ENCODE measurements at places on chromosomes 4 and X.
A peak's percentile ranks its signal among the peaks of the same experiment; 100 is the strongest.

- H3K27me3 ChIP-seq = no peaks in the 10 kb centered on the region
- no peaks in the 10 kb centered on the region for H3K4me1 ChIP-seq
- no peak overlapping the region for H3K4me3 ChIP-seq
- H3K27ac ChIP-seq = no peak overlapping the region
- no peaks in the 10 kb centered on the region for H3K36me3 ChIP-seq
These were observed 12.4 kb downstream of the WWC2 start for GRCh38 chr4:183111452-183111885.

DNA sequence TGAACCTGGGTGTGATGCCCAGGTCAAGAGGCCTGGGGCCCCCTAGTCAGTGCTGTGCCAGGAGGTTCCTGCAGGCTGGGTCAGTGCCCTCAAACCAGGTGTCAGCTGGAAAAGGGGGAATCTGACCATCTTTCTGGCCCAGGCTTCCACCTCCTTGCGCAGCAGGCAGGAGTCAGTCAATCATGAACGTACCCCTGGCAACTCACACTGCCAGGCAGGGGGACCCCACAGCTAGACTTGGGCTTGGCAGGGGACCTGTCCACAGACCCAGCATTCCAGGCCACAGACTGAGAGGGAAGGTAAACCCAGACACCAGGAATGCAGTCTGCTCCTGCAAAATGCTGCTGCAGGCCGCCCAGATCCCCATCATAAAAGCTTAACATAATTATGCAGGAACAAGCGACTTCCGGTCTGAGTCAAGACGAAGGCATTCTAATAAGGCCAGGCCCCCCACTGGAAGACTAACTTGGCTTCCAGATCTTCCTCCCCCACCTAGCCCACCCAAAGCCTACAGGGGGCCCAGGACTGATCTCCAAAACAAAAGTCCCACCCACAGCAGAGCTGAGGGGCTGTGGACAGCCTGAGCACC is 156.3 kb downstream of the BCOR start:
- no peak for DNase-seq
- H3K4me3 ChIP-seq = no peak overlapping the region
- H3K36me3 ChIP-seq = no peaks in the 10 kb centered on the region
- no peak overlapping the region for H3K27ac ChIP-seq
- H3K4me1 ChIP-seq = no peaks in the 10 kb centered on the region

GRCh38 chr4:113982181-113982580 is 2.7 kb upstream of the ARSJ start:
- peaks cover 7% of the 10 kb centered on the region for H3K4me1 ChIP-seq
- no peak for DNase-seq
- H3K36me3 ChIP-seq = no peaks in the 10 kb centered on the region
- no peak overlapping the region for H3K27ac ChIP-seq
- H3K4me3 ChIP-seq = no peak overlapping the region

DNA sequence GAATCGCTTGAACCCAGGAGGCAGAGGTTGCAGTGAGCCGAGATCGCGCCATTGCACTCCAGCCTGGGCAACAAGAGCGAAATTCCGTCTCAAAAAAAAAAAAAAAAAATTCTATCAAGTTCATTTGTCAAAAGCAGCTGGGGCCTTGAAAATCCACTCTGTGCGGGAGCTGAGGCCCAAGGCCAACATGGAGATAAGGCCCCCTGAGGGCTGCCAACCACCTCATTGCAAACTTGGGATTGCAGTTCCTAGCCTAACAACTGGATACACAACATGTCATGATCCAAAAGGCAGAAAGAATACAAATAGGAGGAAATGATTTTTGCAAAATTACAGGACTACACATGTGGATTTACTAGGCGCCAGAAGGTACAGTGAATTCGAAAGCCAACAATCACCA is 22.5 kb upstream of the PRDX4 start:
- H3K27me3 ChIP-seq = no peaks in the 10 kb centered on the region
- no peak for DNase-seq
- H3K27ac ChIP-seq = no peak overlapping the region
- no peaks in the 10 kb centered on the region for H3K4me1 ChIP-seq
- H3K4me3 ChIP-seq = no peak overlapping the region

- DNase-seq = no peak
- H3K27ac ChIP-seq = no peak overlapping the region
- H3K27me3 ChIP-seq = no peaks in the 10 kb centered on the region
- H3K4me3 ChIP-seq = no peak overlapping the region
These were observed 28.4 kb downstream of the CD99L2 start for GRCh38 chrX:150870029-150870428.

DNA sequence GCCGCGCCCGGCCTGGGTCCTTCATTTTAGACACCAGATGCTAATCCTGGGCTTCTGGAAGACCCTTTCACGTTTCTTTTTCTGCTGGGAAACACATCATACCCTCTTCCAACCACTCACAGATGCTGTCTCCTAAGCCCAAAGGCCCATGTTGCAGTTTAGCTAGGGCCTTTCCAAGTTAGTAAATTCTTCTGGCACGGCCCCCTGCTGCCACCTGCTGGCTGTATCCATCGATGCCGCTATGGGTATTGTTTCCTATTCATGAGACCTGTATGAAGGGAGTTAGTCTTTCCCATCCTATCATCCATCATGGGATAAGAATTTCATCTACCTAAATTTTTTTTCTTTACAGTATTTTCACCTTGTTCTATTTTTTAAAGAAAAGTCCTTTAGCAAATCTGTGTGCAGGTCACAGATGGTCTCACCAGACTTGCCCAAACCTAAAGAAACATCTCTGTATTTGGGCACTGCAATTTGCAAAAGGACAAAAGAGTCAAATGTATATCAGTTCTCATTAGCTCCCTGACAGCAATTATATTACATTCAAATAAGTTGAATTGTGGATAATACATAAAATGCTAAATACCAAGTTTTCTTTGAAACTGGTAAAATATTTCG is 37.8 kb upstream of the SLC9A7 start:
- no peaks in the 10 kb centered on the region for H3K4me1 ChIP-seq
- H3K36me3 ChIP-seq = no peaks in the 10 kb centered on the region
- H3K4me3 ChIP-seq = no peak overlapping the region
- no peaks in the 10 kb centered on the region for H3K27me3 ChIP-seq

DNA sequence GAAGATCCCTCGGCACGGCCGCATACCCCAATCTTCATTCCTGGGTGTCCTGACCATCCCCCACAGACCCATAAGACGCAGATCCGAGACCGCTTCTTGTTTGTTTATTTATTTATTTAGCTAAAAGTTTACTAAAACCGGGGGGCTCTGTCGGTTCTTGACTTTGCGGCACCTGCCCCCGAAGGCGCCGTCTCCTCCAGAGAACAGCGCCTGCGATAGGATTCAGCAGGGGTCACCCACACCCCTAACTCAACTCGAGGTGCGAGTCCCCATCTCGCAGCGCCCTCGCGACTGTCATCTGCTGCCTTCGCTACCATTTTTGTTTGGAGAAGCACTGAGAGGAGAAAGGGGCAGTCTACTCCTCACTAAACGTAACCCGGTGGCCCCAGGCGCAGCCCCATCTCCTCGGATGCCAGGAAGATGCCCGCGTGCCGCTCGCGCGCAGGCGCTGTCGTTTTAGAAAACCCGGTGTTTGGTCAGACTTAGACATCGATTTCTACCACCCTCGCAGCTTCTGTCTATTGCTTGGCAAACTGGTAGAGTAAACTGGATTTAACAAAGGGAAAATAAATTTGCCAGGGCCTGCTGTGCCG is 18.9 kb upstream of the GPR101 start:
- no peaks in the 10 kb centered on the region for H3K36me3 ChIP-seq
- no peak overlapping the region for H3K27ac ChIP-seq
- H3K4me3 ChIP-seq = peak overlapping the region; percentile 46
- DNase-seq = no peak

- no peaks in the 10 kb centered on the region for H3K36me3 ChIP-seq
- H3K4me3 ChIP-seq = no peak overlapping the region
- H3K4me1 ChIP-seq = no peaks in the 10 kb centered on the region
- no peak for DNase-seq
These were observed 832.1 kb upstream of the INTU start for GRCh38 chr4:126800575-126801141.

- no peak overlapping the region for H3K4me3 ChIP-seq
- no peak for DNase-seq
- no peaks in the 10 kb centered on the region for H3K36me3 ChIP-seq
- H3K27ac ChIP-seq = no peak overlapping the region
- no peaks in the 10 kb centered on the region for H3K4me1 ChIP-seq
- H3K27me3 ChIP-seq = no peaks in the 10 kb centered on the region
These were observed 132.8 kb downstream of the DTHD1 start for GRCh38 chr4:36414248-36414647.

- no peaks in the 10 kb centered on the region for H3K36me3 ChIP-seq
- no peaks in the 10 kb centered on the region for H3K4me1 ChIP-seq
These were observed 63.8 kb downstream of the ARFIP1 start for GRCh38 chr4:152843481-152844090.

- H3K36me3 ChIP-seq = no peaks in the 10 kb centered on the region
- no peak for DNase-seq
- H3K27me3 ChIP-seq = no peaks in the 10 kb centered on the region
These were observed 16.2 kb downstream of the AWAT2 start for GRCh38 chrX:70033348-70034051.

GRCh38 chr4:137543198-137543597 is 10.9 kb upstream of the PCDH18 start:
- H3K4me3 ChIP-seq = no peak overlapping the region
- no peak for DNase-seq
- H3K4me1 ChIP-seq = no peaks in the 10 kb centered on the region
- no peak overlapping the region for H3K27ac ChIP-seq
- H3K27me3 ChIP-seq = no peaks in the 10 kb centered on the region
- H3K36me3 ChIP-seq = no peaks in the 10 kb centered on the region

- H3K4me1 ChIP-seq = peaks cover 11% of the 10 kb centered on the region
- H3K36me3 ChIP-seq = no peaks in the 10 kb centered on the region
- no peak for DNase-seq
- H3K4me3 ChIP-seq = no peak overlapping the region
- H3K27me3 ChIP-seq = no peaks in the 10 kb centered on the region
These were observed 20.1 kb downstream of the EIF4E start for GRCh38 chr4:98908703-98909262.

GRCh38 chr4:141511055-141511454 is 125.3 kb upstream of the IL15 start:
- no peaks in the 10 kb centered on the region for H3K36me3 ChIP-seq
- no peak for DNase-seq
- H3K4me3 ChIP-seq = no peak overlapping the region
- H3K4me1 ChIP-seq = no peaks in the 10 kb centered on the region
- no peaks in the 10 kb centered on the region for H3K27me3 ChIP-seq

DNA sequence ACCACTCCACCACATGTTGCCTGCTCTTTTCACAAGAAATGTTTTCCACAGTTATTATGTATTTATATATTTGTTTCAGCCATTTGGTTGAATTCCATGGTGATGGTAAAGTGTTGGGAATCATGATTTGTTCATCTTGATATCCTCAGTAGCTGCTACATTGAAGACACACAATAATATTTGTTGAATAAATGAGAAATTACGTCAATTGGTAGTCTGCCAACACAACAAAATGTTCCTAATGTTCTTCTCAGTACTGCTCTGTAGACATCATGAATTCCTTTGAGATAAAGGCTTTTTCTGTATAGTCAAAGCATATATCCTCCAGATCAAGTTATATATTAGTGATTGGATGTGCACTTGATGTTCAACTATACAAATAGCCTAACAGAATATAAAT is 29.5 kb downstream of the CXXC4 start:
- DNase-seq = no peak
- H3K4me3 ChIP-seq = no peak overlapping the region
- H3K4me1 ChIP-seq = no peaks in the 10 kb centered on the region
- no peaks in the 10 kb centered on the region for H3K36me3 ChIP-seq

GRCh38 chr4:535181-535923 is 36.3 kb downstream of the PIGG start:
- no peaks in the 10 kb centered on the region for H3K27me3 ChIP-seq
- no peak overlapping the region for H3K4me3 ChIP-seq
- H3K27ac ChIP-seq = no peak overlapping the region
- H3K4me1 ChIP-seq = no peaks in the 10 kb centered on the region

GRCh38 chrX:39396358-39396995 is 595.2 kb downstream of the MID1IP1 start:
- no peak overlapping the region for H3K27ac ChIP-seq
- H3K4me3 ChIP-seq = no peak overlapping the region
- DNase-seq = no peak
- no peaks in the 10 kb centered on the region for H3K27me3 ChIP-seq
- no peaks in the 10 kb centered on the region for H3K4me1 ChIP-seq
- no peaks in the 10 kb centered on the region for H3K36me3 ChIP-seq

DNA sequence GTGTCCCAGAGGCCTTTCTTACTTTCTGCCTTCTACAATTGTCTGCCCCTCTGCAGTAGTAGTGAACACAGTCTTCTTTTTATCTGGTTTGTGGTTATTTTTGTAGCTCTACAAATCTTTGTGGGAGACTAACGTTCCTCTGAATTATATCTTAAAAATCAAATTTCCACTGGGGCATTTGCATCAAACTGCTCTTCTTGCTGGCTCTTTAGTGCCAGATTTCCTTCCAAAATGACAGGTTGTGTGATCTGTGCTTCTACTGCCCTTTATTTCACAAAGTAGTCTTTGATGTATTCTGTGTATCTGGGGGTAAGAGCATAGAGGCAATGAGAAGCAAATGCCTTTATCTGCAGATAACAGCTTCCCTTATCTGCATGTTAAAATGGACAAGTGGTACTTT is 34.5 kb downstream of the TSPAN7 start:
- H3K27me3 ChIP-seq = peaks cover 2% of the 10 kb centered on the region
- no peak overlapping the region for H3K27ac ChIP-seq
- no peaks in the 10 kb centered on the region for H3K36me3 ChIP-seq
- no peak overlapping the region for H3K4me3 ChIP-seq

GRCh38 chrX:15789979-15790768 is at the start of gene ZRSR2:
TSS of gene ZRSR2 (plus strand) at chrX:15790484. CDS start at chrX:15790496, 12 bp downstream.
- H3K4me1 ChIP-seq = peaks cover 7% of the 10 kb centered on the region
- peak; percentile 82 for DNase-seq
- H3K27me3 ChIP-seq = no peaks in the 10 kb centered on the region
- peak within 1 kb of the TSS; percentile 74 for H3K4me3 ChIP-seq
- no peaks in the 10 kb centered on the region for H3K36me3 ChIP-seq

DNA sequence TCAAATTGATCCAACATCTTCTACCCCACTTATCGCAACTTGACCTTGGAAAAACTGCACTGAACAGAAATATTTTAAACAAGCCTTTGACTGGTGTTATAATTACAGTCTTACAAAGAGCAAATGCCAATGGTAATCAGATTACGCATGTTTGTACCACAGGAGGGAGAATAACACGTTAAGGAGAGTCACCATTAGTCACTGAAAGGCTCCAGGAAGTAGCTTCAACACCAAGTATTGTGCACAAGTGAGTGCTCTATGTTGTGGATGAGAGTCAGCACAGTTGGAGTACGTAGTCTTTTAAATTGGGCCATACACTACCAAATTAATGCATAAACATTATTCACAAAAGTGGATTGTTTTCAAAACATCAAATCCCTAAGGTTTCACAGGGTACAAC is 1081.5 kb upstream of the TENM3 start:
- H3K27me3 ChIP-seq = no peaks in the 10 kb centered on the region
- DNase-seq = no peak
- H3K36me3 ChIP-seq = no peaks in the 10 kb centered on the region
- H3K27ac ChIP-seq = no peak overlapping the region
